ENCODE measurements at places on chromosomes 12 and 14.
A peak's percentile ranks its signal among the peaks of the same experiment; 100 is the strongest.

DNA sequence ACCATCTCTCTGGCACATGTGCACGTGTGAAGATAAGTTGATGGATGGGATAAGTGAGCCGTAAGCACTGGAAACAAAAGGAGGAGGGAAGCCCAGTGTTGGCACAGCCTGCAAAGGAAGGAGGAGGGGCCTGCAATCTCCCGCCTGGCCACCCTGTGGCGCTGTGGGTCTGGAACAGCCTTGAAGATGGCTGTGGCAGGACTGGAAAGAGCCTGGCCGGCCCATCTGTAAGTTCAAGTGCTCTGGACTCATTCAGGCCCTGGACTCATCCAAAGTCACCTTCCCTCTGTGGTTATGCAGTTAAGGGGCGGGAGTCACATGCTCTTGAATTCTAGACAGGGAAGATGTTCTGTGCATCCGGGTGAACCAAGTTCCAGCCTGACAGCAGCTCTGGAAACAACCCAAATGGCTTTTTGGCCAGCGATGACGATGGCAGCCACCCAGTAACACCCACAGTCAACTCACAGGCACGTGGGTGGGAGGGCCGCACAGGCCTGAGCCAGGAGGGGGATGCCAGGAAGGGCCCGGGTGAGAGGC, 50.4 kb downstream of the CHGA start:
- no peak for DNase-seq

DNA sequence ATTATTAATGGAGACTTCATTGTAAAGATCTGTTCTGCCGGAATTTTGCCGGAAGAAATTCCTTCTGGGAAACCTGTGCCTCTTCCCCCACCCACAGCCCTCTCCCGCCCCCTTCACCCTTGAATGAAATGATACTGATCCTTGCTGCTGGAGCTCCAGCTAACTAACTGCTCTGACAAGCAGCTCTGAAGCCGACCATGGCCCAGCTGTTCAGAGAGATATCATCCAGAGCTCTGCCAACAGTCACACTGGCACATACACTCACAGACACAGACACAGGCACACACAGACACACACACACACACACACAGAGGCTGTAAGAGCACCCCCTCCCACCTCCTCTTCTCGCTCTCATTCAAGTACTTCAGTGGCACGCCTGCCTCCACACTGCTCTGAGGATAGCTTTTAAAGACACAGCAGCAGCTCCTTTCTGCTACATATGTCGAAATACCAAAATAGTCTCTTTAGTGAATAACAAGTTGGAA, 88.6 kb downstream of the R3HDM2 start:
- no peak for DNase-seq

GRCh38 chr12:25675808-25676207, 122.7 kb upstream of the LMNTD1 start:
- DNase-seq, result no peak

- DNase-seq, result no peak
These were observed 86.0 kb downstream of the AEBP2 start for GRCh38 chr12:19525274-19525673.

DNA sequence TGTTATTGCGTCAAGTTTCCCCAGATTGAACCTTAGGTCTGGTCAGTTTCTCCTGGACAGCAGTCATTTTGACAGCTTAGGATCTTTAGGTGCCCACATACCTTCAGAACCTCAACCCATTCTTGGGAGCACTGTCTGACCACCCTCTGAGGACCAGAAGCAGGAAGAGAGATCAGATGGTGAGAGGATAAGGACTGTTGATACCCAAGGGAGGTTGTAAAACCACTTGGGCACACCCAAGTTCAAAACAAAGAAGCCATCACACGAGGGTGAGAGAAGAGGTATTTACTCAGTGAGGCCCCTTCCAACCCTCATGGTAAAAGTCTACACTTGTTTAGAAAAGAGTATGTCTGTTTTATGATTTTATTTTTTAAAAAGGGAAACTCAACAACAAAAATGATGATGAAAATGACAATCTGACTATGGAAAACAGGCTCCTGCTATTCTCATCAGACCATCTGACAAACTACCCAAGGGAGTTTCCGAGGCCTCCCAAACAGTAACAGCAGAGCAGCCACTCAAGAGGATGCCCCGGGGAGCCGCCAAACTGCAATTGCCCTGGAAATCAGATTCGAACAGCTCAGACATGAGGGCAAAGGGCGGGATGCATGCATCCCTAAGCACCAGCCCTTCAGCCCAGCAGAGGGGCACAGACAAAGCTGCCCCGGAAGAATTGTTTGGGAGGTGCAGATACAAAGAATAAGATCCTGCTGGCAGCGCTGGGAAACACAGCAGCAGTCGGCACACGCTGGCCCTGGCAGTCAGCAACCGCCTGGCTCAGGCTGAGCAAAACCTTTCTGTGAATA, 162.6 kb upstream of the PLEKHG7 start:
- no peak for DNase-seq

GRCh38 chr12:79956896-79957295, 22.0 kb upstream of the PPP1R12A start:
- DNase-seq, result no peak

GRCh38 chr14:32009221-32009975, 67.7 kb upstream of the ARHGAP5 start:
- DNase-seq, result no peak

DNA sequence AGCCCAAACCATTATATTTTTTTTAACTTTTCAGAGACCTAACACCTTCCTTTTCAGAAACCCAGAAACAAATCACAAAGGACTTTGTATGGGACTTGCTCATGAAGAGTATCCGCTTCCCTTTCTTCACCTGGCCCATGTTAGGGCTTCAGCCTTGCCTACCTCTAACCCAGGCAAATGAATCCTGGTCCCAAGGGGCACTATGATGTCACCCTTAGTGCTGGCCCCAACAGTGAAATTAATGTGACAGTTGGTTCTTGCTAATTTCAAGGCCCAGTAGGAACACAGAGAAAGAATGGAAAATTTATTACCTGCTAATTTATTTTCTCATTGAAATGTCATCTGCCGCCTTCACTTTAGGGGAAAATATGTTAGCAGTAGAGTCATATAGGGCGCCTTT, 179.8 kb upstream of the NRXN3 start:
- no peak for DNase-seq

GRCh38 chr12:3732901-3733300, 20.0 kb downstream of the CRACR2A start:
- peak; percentile 27 for DNase-seq

GRCh38 chr14:60815371-60815770, 80.8 kb downstream of the MNAT1 start:
- DNase-seq, result no peak

GRCh38 chr14:30768791-30769190, 105.6 kb upstream of the COCH start:
- no peak for DNase-seq

DNA sequence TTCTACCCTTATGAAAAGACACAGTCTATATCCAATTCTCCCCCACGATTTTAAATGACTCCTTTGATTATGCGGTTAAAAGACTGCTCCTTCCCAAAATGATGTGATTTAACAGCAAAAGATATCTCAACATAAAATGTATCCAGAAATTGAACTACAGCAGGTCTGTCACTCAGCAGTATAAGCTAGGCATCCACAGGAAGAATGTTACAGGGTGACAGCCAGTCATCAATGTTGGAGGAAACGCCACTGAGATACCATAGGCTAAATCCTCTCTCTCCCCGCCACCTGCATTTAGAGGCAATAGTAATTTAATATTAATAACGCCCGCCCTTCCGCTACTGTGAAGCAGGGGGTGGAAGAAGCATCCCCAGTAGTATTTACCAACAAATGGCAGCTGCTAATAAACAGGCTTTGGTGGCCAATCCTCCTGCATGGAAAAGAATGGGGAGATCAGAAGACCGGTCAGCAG, 613 bp downstream of the RECQL start:
- DNase-seq, result no peak

DNA sequence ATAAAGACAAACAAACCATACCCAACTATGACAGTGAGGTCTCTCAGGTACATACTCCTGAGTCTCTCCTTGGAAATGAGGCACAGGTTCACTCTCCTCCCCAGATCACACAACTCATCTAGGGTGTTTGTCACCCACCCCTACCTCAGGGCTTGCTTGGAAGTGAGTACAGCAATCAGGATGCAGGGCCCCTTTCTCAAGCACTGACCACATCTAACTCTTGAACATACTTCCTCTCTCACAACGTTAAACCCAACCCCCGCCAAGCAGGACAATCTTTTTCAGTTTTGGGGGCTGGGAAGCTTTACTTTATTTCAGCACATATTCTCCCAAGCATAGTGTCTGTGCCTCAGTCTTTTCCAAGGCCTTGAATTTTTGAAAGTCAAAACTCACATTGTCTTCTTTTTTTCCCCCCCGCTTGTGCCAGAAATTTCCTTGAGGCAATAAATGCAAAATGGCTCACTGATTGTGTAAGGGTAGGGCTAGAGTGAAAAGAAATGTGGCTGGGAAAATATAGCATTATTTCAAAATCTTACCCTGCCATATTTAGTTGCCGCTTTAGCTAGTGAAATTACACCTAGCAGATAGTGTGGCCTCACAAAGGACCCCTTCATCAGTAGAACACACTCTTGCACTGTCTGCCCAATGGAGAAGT, 2.4 kb upstream of the GPR65 start:
- DNase-seq, result no peak

DNA sequence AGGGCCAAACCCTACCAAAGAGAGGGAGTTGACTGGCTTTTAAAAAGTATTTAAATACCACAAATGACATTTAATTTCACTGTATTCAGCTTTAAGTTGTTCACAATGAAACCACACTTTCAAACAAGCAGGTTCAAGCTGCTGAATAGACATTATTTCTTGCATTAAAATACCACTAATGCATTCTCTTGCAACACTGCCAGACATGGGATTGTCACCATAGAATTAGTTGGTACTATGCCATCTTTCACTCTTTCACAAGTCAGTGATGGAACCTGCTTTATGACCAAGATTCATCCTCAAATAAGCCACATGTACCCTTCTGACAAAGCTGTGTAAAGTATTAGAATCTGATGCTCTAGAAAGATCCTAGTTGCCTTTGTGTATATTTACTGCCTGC, 239.4 kb downstream of the PAWR start:
- no peak for DNase-seq

DNA sequence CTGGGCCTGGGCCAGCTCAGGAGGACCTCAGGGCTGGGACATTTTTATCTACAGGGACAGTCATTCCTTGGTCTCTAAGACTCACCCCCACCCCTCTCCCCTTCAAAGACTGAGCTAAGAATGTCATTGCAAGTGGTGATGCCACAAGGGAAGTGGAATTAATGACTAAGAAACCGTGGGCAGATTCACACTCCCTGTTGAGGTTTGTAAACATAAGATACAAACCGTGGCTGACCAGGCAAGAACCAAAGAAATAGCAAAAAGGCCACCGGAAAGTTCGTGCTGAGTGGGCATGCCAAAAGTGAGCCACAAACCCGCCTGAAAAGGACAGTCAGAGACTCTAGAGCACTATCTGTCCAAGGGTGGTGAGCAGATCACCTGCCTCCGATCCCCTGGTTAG, 25.7 kb downstream of the NUAK1 start:
- no peak for DNase-seq

- no peak for DNase-seq
These were observed 412.1 kb upstream of the DCN start for GRCh38 chr12:91594715-91595114.

DNA sequence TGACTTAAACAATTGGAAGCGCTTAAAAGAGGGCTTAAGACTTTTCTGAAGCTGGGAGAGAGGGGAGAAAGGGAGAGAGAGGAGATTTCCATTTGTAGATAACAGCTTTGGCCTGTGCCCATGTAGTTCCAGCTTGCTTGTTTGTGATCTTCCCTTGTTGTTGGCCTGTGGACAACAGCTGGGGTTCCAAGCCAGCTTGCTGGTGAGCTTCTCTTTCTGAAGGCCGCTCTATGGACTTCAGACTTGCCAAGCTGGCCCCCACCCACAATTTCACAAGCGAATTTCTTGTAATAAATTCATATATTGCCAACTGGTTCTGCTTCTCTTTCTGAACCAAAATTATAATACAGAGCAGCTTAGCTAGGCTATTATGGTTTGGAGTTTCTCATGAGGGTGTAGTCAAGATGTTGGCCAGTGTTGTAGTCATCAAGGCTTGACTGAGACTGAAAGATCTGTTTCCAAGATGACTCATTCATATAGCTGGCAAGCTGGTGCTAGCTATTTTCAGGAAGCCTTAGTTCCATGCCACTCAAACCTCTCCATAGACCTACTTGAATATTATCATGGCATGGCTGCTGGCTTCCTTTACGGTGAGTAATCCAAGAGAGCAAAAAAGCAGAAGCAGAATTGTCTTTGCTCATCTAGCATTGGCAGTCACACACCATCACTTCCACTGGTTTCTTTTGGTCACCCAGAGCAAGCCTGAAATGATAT, 89.4 kb downstream of the ATP23 start:
- DNase-seq, result no peak

- DNase-seq, result no peak
These were observed 31.9 kb downstream of the RDH12 start for GRCh38 chr14:67733616-67734015.

- no peak for DNase-seq
These were observed 16.0 kb upstream of the SERPINA4 start for GRCh38 chr14:94545131-94545841.

GRCh38 chr14:51534610-51535011, 117.1 kb upstream of the FRMD6 start:
- DNase-seq, result peak; percentile 23

- DNase-seq, result no peak
These were observed 125.1 kb upstream of the GARIN6 start for GRCh38 chr12:99522456-99522855.

DNA sequence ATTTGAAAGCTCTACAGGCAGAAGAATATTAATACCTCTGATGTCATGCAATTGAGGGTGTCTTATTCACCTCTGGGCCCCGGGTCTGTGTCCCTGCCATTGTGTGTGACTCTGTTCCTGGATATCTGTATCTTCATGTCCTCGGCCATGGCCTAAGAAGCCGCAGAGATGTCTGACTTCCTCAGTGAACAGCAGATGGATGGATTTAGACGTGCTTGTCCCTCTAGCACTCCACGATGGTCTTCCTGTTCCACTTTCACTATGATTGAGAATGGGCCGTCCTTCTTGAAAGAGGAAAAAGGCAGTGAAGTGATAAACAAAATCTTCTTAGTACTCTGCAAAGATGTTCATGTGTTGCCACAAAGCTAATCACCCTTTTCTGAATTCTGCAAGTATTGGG, 217.4 kb downstream of the SLC41A2 start:
- DNase-seq, result no peak

- DNase-seq, result no peak
These were observed 53.3 kb downstream of the C2CD5 start for GRCh38 chr12:22491034-22491433.

GRCh38 chr12:113788020-113788856, 177.9 kb downstream of the RBM19 start:
- no peak for DNase-seq

- DNase-seq, result no peak
These were observed 113.4 kb downstream of the LGMN start for GRCh38 chr14:92635031-92635430.

DNA sequence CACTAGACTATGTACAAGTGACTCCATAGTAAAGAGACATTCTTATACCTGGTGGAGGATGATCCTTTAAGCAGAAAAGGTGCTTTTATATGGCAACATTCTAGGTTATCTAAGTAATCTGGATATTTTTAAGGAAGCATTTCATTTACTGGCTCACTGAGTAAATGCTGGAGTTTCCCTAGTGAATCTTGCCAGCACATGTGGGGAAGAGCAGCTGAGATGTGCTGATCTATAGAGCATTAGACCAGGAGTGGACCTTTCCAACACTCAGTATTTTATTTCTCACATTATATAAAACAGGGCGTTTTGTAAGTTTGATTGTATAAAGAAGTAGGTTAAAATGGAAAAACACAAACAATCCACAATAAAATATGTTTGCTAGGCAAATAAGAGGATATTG, 478.5 kb downstream of the ATP23 start:
- no peak for DNase-seq
